ENCODE measurements at places on chromosomes 5 and 9. TPM values are rescaled to one million over a fixed set of nuclear protein-coding genes. Genes with fewer than 3 reads are reported as not detected.

Gene PLAC8L1
- total RNA-seq, result not detected

- no peak for DNase-seq
Measured at GRCh38 chr5:167020418-167020817, 1271.0 kb upstream of the WWC1 start.

Gene C9orf153
- 0.22 TPM for total RNA-seq

DNA sequence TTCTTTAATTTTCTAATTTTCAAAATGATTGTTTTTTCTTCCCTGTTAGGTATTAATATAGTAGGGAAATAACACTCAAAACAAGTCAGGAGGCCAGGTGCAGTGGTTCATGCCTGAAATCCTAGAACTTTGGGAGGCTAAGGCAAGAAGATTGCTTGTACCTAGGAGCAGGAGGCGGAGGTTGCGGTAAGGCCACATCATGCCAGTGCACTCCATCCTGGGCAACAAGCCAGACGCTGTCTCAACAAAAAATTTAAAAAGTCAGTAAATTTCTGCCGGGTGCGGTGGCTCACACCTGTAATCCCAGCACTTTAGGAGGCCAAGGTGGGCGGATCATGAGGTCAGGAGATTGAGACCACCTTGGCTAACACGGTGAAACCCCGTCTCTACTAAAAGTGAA, 10.2 kb upstream of the CDK7 start:
- no peak for DNase-seq

GRCh38 chr9:14538526-14538925, 154.7 kb downstream of the ZDHHC21 start:
- DNase-seq, result no peak

GRCh38 chr5:128470663-128471062, 67.4 kb downstream of the FBN2 start:
- no peak for DNase-seq

GRCh38 chr5:142881076-142881783, 111.1 kb downstream of the ARHGAP26 start:
- no peak for DNase-seq

DNA sequence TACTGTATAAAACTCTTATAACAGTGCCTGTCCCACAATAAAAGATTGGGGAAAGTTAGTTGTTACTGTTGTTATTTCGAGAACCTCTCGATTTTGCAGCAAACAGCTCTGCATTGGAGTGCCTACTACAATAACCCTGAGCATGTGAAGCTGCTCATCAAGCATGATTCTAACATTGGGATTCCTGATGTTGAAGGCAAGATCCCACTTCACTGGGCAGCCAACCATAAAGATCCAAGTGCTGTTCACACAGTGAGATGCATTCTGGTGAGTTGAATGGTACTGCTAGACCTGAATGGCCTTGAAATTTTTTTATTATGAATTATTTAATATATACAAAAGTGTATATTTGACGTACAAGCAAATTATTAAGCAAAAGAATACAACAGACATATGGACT, 123.2 kb downstream of the TEX10 start:
- DNase-seq, result no peak

Gene IRX4
- 15.8 TPM for total RNA-seq

- DNase-seq, result no peak
Measured at GRCh38 chr5:55149308-55149795, 10.6 kb upstream of the GPX8 start.

Gene APBA1
- total RNA-seq, result 2.0 TPM

- DNase-seq, result no peak
Measured at GRCh38 chr9:12230708-12231107, 462.5 kb upstream of the TYRP1 start.

- no peak for DNase-seq
Measured at GRCh38 chr5:17383526-17383925, 114.5 kb upstream of the TAF11L2 start.

Gene HARS2
- 25.2 TPM for total RNA-seq

DNA sequence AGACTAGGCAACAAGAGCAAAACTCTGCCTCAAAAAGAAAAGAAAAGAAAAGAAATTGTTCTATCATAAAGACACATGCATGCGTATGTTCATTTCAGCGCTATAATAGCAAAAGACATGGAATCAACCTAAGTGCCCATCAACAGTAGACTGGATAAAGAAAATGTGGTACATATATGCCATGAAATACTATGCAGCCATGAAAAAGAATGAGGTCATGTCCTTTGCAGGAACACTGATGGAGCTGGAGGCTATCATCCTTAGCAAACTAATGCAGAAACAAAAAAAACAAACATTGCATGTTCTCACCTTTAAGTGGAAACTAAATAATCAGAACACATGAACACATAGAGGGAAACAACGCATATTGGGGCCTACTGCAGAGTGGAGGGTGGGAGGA, 6.3 kb upstream of the ZNF883 start:
- no peak for DNase-seq

Gene RASGRF2
- 6.4 TPM for total RNA-seq

Gene SPIN1
- total RNA-seq, result 44.9 TPM

- no peak for DNase-seq
Measured at GRCh38 chr9:107471552-107471951, 18.0 kb downstream of the KLF4 start.

DNA sequence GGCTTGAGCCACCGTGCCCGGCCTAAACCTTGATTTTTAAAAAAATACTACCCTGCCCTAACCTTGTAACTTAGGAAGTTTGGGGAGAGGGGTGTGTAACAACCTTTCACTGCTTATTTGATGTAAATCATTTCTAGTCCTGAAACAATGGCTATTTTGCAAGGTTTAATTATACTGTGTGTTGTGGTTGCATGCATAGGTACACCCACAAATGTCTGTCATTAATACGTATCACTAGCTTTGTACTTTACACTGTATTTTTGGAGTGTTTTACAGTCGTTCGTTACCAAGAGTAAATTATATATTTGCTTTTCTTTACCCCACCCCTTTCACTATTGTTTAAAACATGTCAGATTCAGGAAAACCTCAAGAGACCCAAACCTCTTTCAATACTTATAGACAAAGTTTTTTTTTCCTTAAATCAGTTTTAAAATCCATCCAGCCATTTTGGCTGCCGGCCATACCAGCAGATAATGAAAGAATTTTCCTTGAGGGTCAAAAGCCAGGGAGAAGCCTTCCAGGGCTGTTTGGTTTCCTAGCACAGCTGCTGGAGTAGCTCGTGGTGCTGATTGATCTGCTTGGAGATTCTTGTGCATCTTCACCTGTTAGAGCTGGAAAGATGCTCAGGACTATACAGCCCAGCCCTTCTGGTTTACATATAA, 50.7 kb downstream of the DOCK8 start:
- DNase-seq, result no peak

- no peak for DNase-seq
Measured at GRCh38 chr9:130467316-130467715, 22.6 kb downstream of the ASS1 start.

DNA sequence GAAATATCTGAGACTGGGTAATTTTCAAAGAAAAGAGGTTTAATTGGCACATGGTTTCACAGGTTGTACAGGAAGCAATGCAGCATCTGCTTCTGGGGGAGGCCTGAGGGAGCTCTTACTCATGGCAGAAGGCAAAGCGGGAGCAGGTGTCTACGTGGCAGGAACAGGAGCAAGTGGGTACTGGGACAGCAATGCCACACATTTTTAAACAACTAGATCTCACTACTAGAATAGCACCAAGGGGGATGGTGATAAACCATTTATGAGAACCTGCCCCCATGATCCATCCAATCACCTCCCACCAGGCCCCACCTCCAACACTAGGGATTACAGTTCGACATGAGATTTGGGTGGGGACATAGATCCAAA, 47.6 kb upstream of the HOMER1 start:
- no peak for DNase-seq

- no peak for DNase-seq
Measured at GRCh38 chr9:95609426-95609825, 92.7 kb upstream of the PTCH1 start.

GRCh38 chr5:166436872-166437271, 1854.6 kb upstream of the WWC1 start:
- DNase-seq, result no peak

- peak; percentile 74 for DNase-seq
Measured at GRCh38 chr5:170293273-170293672, 4.3 kb downstream of the LCP2 start.

Gene RABGAP1
- 43.1 TPM for total RNA-seq

GRCh38 chr5:67659288-67659687, 462.7 kb upstream of the CD180 start:
- DNase-seq, result no peak

DNA sequence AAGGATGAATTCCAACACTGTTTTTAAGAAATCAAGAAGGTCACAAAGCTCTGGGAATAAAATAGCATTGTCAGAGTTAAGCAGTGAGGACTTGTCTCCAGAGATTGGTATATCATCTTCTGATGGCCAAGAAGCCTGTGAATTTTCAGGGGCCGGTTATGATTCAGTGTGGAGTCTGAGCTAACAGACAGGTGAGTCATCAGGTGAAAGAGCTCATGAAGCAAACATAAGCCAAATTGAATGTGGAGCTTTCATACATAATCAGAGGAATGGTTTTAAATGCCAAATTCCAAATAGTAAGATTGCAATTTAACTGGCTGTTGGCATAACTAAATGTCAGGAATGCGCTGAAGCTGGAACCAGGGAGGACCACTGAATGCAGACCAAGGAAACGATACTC, 494.2 kb downstream of the MTRR start:
- DNase-seq, result no peak

Gene SYNPO
- total RNA-seq, result 645 TPM

- no peak for DNase-seq
Measured at GRCh38 chr5:73307645-73308355, 134.8 kb downstream of the TMEM174 start.

Gene HRCT1
- total RNA-seq, result 7.4 TPM

- no peak for DNase-seq
Measured at GRCh38 chr9:133978226-133978898, 13.8 kb downstream of the VAV2 start.

GRCh38 chr5:117488976-117489500, 914.4 kb upstream of the SEMA6A start:
- DNase-seq, result no peak

Gene ZNF883
- 5.7 TPM for total RNA-seq

GRCh38 chr9:121703014-121703734, 51.7 kb downstream of the DAB2IP start:
- no peak for DNase-seq

GRCh38 chr9:69443178-69443577, 118.2 kb downstream of the ENTREP1 start:
- DNase-seq, result no peak

Gene RNF183
- not detected for total RNA-seq

DNA sequence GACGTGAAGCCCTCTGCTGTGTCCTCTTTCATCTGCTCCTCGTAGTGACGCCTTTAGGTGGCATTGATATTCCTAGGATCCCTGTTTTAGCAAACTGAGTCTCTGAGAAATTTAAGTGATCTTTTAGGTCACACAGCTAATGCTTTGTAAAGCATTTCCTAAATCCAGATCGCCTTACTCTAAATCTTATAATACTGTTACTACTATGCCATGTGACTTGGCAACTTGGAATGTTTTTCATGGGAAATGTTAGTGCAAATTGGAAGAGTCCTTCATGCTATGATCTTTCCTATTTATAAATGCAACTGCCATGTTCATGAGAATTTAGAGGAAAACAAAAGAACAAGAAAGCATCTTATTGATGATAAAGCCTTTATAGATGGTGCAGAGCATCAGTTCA, 212.2 kb downstream of the TRIO start:
- DNase-seq, result no peak

DNA sequence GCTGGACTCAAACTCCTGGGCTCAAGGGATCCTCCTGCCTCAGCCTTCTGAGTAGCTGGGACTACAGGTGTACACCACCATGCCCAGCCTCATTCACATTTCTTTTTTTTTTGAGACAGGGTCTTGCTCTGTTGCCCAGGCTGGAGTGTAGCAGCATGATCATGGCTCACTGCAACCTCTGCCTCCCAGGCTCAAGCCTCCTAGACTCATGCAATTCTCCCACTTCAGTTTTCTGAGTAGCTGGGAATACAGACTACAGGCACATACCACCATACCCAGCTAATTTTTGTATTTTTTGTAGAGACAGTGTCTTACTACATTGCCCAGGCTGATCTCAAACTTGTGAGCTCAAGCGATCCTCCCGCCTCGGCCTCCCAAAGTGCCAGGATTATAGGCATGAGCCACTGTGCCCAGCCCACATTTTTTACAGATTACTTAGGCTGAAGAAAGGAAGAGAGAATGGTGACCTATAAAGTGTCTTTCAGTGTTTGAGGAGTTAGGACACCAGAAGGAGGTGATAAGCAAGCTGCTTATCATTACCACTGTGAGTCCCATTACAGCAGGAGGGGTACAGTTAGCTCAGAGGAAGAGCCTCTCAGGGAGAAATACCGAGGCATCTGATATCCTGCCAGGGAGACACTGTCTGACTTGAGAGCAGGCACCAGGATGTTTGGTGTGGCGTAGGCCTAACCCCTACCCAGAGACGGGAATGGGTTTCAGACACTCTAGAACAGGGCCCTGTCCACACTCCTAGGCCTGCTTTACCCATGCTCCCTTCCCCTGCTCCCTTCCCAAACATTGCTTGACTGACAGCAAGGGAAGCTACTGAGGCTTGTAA, 9.7 kb downstream of the FAXDC2 start:
- DNase-seq, result no peak

Gene TIMD4
- not detected for total RNA-seq

DNA sequence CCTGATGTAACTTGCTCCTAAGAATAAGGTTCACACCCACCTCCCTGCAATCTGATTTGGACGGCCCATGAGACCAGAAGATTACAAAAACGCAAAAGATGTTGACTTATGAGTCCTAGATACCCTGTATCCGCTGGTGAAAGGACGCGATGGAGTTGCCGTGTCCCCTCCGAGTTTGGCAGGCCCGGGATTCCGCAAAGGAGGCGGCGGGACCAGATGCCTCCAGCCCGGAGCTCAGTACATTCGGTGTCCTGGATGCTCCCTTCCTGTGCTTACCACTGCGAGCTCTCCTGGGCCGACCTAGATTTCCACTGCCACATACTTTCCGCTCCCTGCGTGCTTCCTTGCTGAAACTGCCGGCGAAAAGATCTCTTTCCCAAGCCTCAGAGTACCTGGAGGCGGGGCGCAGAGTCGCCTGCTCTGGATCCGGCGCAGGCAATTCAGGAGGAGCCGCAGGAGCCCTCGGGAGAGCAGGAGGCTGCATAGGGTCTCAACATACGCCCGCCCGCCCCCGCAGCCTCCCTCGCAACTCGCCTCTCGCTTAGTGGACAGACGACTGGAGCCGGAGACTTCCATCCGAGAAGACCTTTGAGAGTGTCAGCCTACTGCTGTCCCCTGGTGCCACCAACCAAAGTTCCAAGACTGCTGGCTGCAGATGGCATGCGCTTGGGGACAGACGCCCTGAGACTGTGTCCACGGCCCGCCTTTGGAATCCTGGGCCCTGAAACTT, 39.8 kb downstream of the ANXA2R start:
- DNase-seq, result no peak

DNA sequence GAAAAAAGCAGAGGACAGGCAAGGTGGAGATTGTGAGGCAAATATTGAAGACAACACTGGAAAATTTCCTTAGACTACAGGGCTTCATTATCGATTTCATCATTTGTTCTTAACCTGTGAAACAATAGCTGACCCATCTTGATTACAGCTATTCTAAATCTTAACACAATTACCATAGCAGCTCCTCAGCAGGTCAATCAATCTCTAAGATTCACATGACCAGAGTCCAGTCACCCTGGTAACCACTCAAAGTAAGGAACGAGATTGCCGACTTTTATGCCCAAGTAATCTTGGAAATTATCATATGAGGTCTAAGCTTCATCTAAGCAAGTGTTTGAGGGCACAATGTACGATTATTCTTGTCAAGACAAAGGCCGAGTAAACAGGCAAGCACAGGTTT, 93.8 kb downstream of the TTC39B start:
- DNase-seq, result no peak

Gene FRRS1L
- 1.2 TPM for total RNA-seq

Gene NSMF
- total RNA-seq, result 10.0 TPM

All from Right ventricle myocardium superior (tissue), 1 donor.